ENCODE measurements at places on chromosomes 12 and 14.
A peak's percentile ranks its signal among the peaks of the same experiment; 100 is the strongest.

DNA sequence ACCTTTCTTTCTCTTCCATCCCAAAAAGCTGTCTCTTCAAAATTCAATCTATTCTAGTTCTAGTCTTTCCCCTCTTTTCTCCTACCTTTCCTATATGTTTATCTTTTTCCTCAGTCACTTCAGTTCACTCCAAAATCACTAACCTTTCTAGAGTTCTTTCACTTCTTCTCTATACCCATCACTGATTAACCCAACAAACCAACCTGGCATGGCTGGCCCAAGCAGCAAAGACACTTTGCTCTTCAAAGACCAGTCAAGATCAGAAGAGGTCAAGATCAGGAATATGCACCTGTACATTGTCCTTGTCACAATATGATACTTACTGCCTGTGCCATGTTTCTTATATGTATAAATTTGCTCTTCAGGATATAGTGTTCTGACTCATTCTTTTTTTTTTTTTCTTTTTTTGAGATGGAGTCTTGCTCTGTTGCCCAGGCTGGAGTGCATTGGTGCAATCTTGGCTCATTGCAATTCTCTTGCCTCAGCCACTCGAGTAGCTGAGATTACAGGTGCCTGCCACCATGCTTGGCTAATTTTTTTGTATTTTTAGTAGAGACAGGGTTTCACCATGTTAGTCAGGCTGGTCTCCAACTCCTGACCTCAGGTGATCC is 112.9 kb downstream of the C12orf42 start:
- no peak for DNase-seq

GRCh38 chr14:50837850-50838470 is 7.0 kb upstream of the NIN start:
- no peak for DNase-seq

- peak; percentile 48 for DNase-seq
Observed at GRCh38 chr12:111443086-111443485, 37.4 kb downstream of the SH2B3 start.

- DNase-seq, result no peak
Observed at GRCh38 chr12:91574391-91574790, 391.8 kb upstream of the DCN start.

GRCh38 chr14:94483729-94484275 is 7.8 kb upstream of the SERPINA9 start:
- no peak for DNase-seq

DNA sequence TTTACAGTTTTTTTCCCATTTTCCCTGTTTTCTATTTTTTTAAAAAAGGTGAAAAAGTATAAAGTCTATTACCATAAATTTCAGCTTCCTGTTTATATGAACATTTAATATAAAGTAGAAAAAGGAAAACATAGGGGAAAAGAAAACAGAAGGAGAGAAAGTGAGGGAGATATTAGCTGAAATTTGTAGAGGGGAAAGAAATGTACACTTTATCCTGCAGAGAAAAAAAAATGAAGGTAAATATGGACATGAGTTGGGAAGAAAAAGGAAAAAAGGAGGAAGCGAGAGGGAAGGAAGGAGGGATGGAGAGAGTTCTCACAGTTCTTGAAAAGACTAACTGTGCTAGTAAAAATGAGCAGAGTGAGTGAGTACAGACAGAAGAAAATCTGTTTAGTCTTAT is 91.6 kb upstream of the BTG1 start:
- no peak for DNase-seq

DNA sequence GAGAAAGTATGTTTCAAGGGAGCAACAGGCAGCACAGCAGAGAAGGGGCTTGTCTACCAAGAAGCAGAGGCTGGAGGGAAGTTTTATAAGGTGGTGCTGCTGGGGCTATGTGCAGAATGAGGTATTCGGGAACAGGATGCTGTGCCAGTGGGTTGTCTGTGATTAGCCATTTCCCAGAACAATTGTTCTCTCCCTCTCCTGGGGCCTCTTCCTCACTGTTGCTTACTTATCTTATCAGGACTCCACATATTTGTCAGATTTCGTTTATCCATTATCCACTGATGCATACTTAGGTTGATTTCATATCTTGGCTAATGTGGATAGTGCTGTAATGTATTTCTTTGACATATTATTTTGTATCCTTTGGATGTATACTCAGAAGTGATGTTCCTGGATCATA is 195.1 kb upstream of the RTL1 start:
- DNase-seq, result no peak

DNA sequence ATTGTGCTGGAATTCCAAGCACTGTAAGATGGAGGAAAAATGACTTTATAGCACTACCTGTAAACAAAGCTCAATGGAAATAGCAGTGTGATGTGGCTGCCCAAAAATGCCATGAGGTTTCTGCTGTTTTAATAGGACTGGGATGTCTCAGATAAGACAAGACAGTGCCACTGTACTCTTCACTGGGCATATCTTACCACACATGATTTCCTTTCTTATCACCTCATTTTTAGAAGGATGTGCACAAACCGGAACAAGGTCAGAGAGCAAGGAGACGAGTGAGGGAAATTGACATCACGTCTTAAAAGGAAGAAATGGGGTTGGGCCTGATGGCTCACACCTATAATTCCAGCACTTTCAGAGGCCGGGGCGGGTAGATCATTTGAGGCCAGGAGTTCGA is 38.4 kb upstream of the FGD4 start:
- no peak for DNase-seq

GRCh38 chr14:33254861-33255395 is 316.2 kb downstream of the NPAS3 start:
- no peak for DNase-seq

GRCh38 chr14:24372701-24373416 is 4.9 kb downstream of the NFATC4 start:
- no peak for DNase-seq

DNA sequence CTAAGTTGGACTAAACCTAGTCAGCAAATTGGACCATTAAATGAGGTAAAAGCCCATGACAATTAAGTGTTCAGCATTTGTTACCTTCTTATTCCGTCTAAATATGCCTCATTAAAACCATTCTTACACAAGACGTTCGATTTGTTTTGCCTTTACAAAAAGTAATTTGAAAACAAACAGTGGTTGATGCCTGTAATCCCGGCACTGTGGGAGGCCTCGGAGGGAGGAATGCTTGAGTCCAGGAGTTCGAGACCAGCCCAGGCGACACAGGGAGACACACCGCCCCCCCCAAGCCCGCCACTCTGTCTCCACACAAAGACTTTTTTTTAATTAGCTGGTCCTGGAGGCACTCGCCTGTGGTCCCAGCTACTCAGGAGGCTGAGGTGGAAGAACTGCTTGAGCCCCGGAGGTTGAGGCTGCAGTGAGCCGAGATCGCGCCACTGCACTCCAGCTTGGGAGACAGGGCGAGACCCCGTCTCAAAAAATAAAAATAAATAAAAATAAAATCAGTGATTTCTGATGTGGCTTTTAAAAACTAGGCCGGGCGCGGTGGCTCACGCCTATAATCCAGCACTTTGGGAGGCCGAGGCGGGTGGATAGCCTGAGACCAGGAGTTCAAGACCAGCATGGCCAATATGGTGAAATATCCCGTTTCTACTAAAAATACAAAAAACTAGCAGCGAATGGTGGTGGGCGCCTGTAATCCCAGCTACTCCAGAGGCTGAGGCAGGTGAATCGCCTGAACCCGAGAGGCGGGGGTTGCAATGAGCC is 856 bp upstream of the EIF4B start:
- DNase-seq, result peak; percentile 68

GRCh38 chr12:66768293-66768692 is 89.4 kb upstream of the GRIP1 start:
- no peak for DNase-seq

- DNase-seq, result no peak
Observed at GRCh38 chr14:22488522-22489243, 100.3 kb downstream of the DAD1 start.

GRCh38 chr14:93381644-93382043 is 34.7 kb downstream of the COX8C start:
- DNase-seq, result no peak

- no peak for DNase-seq
Observed at GRCh38 chr12:114226241-114226928, 179.6 kb downstream of the TBX5 start.

GRCh38 chr12:27530157-27530922 is 6.3 kb downstream of the PPFIBP1 start:
- DNase-seq, result no peak

DNA sequence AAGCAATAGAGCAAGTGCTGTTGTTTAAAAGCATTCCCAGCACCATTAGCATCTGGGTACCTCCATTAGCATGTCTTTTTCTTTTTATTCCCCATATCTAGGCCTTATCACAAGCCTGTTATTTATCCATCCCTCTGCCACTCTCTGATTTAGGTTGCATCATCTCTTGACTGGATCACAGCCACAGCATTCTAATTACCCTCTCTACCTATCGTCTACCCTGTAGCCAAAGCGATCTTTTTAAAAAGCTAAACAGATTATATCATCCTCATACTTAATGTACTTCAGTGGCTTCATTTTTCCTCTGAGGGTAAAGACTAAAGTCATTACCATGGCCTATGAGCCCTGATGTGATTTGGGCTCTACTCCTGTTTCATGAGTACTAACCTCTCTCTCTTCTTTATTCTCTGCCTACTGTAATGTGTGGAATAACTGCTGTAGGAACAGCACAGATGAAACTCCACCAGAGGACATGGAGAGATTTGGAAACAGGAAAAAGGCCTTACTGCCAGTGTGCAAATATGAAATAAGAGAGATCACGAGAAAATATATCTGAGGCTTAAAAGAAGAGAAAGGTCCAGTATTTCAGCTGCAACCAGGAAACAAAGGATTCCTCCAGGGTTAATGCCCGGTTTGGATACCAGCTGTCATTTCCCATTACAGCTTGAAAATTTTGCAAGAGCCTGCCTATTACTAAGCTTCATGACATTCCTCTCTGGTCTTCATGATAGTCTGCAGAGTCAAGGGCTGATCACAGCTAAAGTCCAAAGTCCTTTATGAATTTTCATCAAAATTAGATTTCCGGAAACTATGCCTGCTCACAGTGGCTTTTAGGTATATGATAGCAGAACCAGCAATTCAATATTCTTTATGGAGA is 422.5 kb upstream of the PDE3A start:
- DNase-seq, result no peak

GRCh38 chr14:56244138-56244789 is 126.1 kb downstream of the PELI2 start:
- no peak for DNase-seq

DNA sequence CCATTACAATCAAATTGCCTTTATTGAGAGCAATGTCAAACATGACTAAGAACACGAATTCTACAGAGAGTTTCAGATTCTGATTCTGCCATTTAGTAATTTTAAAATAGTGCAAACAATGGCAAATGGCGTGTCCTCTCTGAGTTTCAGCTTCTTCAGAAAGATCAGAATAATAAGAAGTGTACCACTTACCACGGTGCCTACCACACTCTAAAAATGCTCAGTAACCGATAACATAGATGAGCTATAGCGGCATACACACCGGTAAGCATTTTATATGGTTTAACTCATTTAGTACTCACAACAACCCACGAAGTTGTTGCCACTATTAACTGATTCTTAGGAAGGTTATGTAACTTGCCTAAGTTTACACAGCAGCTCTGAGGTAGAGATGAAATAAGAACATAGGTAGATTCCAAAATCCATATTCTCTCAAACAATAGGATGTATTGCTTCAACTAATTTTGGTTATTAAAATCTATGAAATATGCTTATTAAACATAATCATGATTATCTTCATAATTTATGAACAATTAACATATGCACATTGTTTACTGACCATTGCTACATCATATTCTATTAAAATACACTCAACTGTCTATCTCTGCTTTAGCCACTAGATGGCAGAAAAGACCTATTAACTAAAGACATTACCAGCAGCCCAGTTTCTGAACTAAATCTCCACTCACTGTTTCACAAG is 38.3 kb downstream of the SLC6A15 start:
- DNase-seq, result no peak

- DNase-seq, result peak; percentile 87
Observed at GRCh38 chr14:92657457-92658142, 90.8 kb downstream of the LGMN start.

GRCh38 chr12:107091989-107092641 is 1.2 kb downstream of the CRY1 start:
- no peak for DNase-seq

DNA sequence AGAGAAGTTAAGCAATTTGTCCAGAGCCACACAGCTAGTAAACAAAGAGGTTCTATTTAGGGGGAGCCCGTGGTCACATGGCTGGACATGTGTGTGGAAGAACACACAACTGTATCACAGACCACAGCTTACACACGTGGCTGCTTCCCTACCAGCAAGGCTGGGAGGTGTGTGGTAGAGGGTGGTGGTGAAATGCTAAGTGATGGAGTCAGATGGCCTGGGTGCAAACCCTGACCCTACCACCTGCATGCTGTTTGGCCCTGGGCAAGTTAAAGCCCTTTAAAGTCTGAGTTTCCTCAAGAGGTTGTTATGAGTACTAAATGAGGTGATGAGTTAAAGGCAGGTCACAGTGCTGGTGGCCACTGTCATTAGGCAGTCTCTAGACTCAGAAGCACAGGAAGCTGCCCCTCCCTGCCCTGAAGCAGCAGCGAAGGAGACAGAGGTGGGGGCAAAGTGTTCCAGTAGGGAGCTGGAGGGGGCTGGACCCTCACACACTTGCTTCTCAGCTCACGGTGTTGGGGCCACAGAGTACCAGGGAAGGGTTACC is 64.2 kb downstream of the ERH start:
- no peak for DNase-seq

DNA sequence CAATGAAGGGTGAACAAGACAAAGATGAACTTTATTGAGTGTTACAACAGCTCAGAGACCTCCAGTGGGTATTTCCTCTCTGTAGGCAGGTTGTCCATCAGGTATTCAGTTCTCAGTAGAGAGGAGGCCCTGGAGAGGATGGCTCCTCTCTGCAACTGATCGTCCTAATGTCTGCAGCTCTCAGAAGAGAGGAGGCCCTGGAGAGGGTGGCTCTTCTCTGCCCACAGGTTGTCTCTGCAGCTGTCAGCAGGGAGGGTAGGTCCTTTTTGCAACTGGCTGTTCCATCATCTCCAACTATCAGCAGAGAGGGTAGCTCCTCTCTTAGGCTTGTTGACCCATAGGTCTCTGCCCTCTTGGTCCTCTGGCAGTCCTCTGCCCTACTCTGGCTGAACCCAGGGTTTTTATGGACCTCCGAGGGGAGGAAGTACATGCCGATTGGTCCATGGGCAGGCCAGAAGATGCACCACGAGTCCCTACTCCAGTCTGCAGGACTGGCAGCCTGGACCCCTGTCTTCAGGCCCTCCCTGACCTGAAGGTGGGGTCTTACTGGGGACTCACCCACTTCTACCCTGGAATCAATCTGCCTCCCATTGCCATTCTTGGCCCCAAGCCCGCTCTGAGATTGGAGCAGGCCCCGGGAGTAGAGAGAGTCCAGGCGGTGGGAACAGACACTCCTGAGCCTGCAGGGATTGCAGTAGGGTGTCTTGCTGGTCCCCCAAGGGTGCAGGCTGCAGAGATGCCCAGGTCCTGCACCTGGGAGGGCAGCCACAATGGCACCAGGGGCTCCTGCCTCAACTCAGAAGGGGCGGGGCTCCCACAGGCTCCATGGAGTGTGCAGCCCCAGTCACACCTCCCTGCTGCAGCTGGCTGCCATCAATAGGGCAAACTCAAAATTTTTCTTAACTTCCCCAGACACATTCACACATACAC is 2.3 kb downstream of the TMEM116 start:
- no peak for DNase-seq

DNA sequence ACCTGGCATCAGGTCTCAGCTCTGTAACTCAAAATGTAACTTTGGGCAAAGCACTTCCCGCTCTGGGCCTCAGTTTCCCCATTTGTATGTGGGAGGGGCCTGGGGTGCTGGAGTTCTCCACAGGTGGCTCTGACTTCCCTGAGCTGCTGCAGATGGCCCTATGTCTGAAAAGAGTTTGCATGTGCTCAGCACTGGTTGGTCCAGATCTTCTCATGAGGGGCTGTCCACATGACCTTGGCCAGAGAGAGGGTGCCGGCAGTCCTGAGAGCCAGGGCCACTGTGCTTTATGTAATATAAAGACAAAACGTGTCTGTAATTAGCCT is 7.2 kb upstream of the CACNA2D4 start:
- DNase-seq, result no peak

Measured in sigmoid colon (tissue), 7 donors.